Vagina (tissue), 2 donors: ENCODE measurements at places on chromosomes 6 and 20. TPM values are rescaled to one million over a fixed set of nuclear protein-coding genes. Genes with fewer than 3 reads are reported as not detected.

GRCh38 chr20:45061244-45061643 is 39.7 kb downstream of the KCNS1 start:
- no peak overlapping the region for H3K27ac ChIP-seq
- no peaks in the 10 kb centered on the region for H3K4me1 ChIP-seq
- H3K4me3 ChIP-seq, result no peak overlapping the region

Gene HSPA1L
- 0.98 TPM for total RNA-seq

- H3K36me3 ChIP-seq, result no peaks in the 10 kb centered on the region
- H3K27me3 ChIP-seq, result no peaks in the 10 kb centered on the region
Observed at GRCh38 chr20:57957411-57958049, 247.7 kb upstream of the PMEPA1 start.

DNA sequence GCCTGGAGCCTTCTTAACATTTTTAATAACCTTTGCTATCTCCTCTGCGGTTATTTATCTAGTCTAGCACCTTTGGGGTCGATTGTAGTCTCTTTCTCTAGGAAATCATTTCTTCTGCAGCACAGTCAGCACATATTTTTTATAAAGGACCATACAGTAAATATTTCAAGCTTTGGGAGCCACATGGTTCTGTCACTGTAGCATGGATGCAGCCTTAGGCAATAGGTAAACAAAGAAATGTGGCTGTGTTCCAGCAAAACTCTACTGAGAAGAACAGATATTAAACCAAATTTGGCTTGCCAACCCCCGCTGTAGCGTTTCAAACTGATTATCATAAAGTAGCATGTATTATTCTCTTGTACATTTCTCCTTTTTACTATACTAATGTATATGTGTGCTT is 95.7 kb downstream of the SLC23A2 start:
- DNase-seq, result no peak
- H3K27me3 ChIP-seq, result no peaks in the 10 kb centered on the region
- H3K36me3 ChIP-seq, result no peaks in the 10 kb centered on the region
- no peak overlapping the region for H3K27ac ChIP-seq

Gene AKAP7
- 6.4 TPM for total RNA-seq

- no peak overlapping the region for H3K4me3 ChIP-seq
- no peaks in the 10 kb centered on the region for H3K36me3 ChIP-seq
- DNase-seq, result no peak
- H3K27ac ChIP-seq, result no peak overlapping the region
- H3K27me3 ChIP-seq, result no peaks in the 10 kb centered on the region
- no peaks in the 10 kb centered on the region for H3K4me1 ChIP-seq
Observed at GRCh38 chr20:52242237-52243230, 51.0 kb upstream of the ZFP64 start.

DNA sequence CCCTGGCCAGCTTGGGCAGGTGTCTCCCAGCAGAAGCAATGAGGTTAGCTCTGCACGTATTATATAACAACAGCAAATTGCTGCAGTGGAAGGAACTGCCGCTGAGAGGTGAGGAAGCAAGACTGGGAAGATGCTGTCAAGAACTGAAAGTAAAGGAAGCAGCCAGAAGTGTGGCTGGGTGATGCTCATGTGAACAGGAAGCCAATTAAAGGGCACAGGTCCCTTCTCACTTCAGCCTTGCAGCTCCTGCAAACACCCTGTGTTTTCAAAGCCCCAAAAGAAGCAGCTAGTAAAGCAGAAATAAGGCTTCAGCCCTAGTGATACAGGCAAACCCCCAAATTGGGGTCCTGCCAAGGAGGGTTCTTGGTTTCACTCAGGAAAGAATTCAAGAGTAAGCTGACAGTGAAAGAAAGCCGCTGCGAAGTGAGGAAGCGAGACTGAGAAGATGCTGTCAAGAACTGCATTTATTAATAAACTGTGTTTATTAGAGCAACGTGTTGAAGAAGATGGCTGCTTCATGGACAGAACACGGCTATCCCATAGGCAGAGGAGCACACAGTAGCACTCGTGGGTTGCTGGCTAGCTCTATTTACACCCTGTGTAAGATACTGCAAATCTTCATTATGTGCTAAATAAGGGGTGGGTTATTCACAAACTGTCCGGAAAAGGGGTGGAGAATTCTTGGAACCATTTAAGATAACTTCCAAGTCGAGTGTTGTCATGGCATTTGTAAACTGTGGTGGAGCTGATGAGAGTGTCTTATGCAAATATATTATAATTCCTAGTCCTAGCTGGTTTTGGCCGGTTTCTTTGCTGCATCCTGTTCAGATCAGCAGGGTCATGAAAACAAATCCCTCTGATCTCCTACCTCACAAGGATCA is 152.2 kb downstream of the LINC00237 start:
- H3K27me3 ChIP-seq, result no peaks in the 10 kb centered on the region
- H3K27ac ChIP-seq, result no peak overlapping the region
- no peaks in the 10 kb centered on the region for H3K36me3 ChIP-seq

- H3K27me3 ChIP-seq, result no peaks in the 10 kb centered on the region
- H3K27ac ChIP-seq, result peak overlapping the region; percentile 76
- H3K4me3 ChIP-seq, result no peak overlapping the region
- DNase-seq, result no peak
- peaks cover 21% of the 10 kb centered on the region for H3K4me1 ChIP-seq
- H3K36me3 ChIP-seq, result no peaks in the 10 kb centered on the region
Observed at GRCh38 chr6:157596886-157597285, 215.9 kb downstream of the ZDHHC14 start.

Gene ARMC2
- total RNA-seq, result 11.5 TPM

DNA sequence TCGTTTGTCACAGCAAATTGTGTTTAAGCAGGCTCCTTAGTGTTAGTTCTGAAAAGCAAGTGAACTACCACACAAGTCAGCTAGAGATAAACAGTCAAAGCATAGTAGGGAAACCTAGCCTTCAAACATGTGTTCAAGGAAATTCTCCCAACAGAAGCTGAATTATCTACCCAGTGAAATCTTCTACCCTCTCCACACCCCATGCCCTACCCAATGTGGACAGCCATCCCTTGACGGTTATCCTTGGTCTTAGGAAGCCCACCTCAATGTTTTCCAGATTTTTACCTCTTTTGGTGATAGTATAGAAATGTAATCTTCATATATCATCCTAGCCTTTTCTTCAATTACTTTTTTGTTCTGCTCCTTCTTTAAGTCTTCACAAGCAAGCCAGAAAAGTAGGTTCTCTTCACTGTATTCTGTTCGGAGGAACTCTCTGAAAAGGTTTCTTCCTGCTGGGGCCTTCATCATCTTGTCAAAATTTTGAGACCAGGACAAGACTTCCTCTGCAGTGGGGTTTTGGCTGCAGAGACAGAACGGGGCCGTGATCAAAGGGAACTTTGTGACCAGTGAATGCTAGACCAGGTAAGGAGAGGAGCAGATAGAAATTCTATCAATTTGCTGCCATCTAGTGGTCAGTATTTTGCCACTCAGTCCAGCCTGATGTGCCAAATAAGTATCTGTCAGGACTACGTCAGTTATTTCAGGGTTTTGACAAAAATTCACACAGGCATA is 21.6 kb upstream of the MTRF1L start:
- no peaks in the 10 kb centered on the region for H3K36me3 ChIP-seq
- DNase-seq, result no peak
- no peaks in the 10 kb centered on the region for H3K27me3 ChIP-seq
- H3K4me3 ChIP-seq, result no peak overlapping the region
- H3K27ac ChIP-seq, result no peak overlapping the region

DNA sequence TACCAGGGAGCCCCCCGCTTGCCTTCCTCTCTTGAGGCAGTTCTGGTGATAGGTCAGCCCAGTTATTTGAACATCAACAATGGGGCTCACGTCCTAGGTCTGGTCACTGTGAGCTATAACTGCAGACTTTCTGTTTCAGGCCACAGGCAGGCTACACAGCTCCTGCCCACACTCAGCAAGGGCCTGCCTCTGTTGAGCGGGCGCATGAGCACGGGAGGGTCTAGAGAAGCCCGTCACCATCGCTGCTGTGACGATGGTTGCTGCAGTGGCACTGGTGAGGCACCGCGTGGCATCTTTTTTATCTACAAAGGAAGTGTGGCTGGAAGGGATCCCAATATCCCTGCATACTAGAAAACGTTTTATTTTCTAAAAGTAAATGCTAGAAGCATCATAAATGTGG is 77.8 kb downstream of the RAMACL start:
- H3K27ac ChIP-seq, result no peak overlapping the region
- no peaks in the 10 kb centered on the region for H3K4me1 ChIP-seq
- no peaks in the 10 kb centered on the region for H3K27me3 ChIP-seq

Gene STMND1
- total RNA-seq, result not detected

GRCh38 chr6:165376100-165376499 is 66.7 kb upstream of the C6orf118 start:
- H3K36me3 ChIP-seq, result no peaks in the 10 kb centered on the region
- H3K27me3 ChIP-seq, result no peaks in the 10 kb centered on the region
- no peak overlapping the region for H3K4me3 ChIP-seq
- no peak for DNase-seq
- H3K27ac ChIP-seq, result no peak overlapping the region

Gene GTSF1L
- not detected for total RNA-seq

DNA sequence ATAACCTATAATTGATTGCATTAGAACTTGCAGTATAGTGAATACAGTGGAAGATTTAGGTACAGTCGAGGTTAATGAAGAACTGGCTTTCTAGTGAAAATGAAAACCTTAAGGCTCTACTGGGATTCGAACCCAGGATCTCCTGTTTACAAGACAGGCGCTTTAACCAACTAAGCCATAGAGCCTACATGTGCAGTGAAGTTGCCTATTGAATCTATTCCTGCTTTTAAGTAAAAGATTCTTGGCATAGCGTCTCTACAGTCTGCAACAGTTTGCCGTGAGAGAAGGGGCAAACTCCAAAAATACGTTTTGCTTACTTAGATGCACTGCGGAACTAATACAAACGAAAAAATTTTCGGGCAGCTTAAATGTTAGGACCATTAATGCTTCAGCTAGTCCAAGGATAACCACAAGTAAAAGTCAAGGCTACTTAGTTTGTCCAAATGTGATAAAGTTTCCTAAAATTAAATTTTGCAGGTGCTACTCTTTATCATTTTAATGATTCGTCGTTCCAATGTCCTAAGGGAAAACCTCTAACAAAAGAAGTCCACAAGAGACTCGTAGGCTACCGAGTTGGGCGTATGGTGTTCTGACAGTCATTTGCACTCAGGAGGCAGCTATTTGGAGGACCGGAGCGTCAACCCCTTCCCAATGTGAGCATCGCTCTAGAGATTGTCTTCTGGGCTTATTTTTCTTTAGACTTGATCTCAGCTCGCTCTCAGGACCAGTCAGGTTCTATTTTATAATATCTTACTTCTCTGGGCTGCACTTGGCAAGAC is 31.3 kb upstream of the ZSCAN23 start:
- no peaks in the 10 kb centered on the region for H3K27me3 ChIP-seq
- no peak overlapping the region for H3K27ac ChIP-seq
- no peaks in the 10 kb centered on the region for H3K36me3 ChIP-seq
- no peak for DNase-seq
- H3K4me3 ChIP-seq, result peak overlapping the region; percentile 11

GRCh38 chr20:23370274-23370673 is 8.3 kb downstream of the GZF1 start:
- no peaks in the 10 kb centered on the region for H3K36me3 ChIP-seq
- DNase-seq, result no peak
- no peak overlapping the region for H3K4me3 ChIP-seq
- H3K4me1 ChIP-seq, result peaks cover 24% of the 10 kb centered on the region
